ENCODE measurements at places on chromosomes 3 and 15.

GRCh38 chr3:184630861-184631471 lies 69.4 kb downstream of the EPHB3 start:
- no peak for DNase-seq

DNA sequence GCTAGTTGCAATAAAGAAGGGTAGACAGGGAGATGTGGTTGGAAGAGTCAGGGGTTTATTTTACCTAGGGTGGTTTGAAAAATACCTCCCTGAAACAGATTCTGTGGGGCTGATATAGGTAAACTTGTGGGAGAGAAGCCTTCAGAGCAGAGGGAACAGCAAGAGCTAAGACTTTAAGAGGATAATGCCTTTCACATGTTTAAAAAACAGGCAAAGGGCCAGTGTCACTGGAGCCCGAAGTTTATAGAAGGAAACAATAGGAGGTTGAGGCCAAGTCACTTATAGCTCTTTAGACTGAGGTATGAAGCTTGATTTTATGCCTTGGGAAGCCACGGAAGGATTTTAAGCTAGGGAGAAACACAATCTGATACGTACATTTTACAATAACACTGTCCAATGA lies 448.7 kb downstream of the TAFA4 start:
- DNase-seq: no peak

- DNase-seq: peak; percentile 54
Measured at GRCh38 chr3:167814441-167814951, 79.0 kb downstream of the SERPINI1 start.

DNA sequence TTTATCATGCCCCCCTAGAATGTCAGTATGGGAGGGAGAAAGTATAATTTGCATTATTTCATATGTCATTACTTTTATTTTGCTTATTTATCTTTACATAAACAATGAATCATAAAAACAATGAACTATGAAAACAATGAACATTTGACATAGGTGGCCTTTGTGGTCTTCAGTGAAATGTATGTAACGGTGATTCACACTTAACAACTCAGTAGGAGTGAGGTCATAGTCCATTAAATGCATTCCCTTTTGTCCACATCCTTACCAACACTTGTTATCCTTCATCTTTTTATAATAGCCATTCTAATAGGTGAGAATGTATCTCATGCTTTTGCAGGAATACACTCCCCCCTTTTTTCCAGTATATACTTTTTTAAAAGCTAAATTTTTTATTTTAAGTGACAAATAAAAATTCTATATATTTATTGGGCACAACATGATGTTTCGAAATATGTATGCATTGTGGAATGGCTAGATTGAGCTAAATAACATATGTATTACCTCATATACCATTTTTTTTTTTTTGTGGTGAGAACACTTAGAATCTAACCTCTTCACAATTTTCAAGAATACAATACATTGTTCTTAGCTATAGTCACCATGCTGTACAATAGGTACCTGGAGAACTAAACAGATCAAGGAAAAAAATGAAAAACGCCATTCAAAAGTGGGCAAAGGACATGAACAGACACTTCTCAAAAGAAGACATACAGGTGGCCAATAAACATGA lies 189.5 kb downstream of the WDR72 start:
- no peak for DNase-seq

- DNase-seq: no peak
Measured at GRCh38 chr3:21795152-21795837, 44.3 kb upstream of the ZNF385D start.

- DNase-seq: no peak
Measured at GRCh38 chr3:117528688-117529087, 819.1 kb downstream of the TUSC7 start.

- no peak for DNase-seq
Measured at GRCh38 chr15:39332846-39333245, 248.0 kb upstream of the THBS1 start.

GRCh38 chr15:76802411-76802810 lies 102.7 kb downstream of the SCAPER start:
- DNase-seq: no peak

- no peak for DNase-seq
Measured at GRCh38 chr3:166993015-166993630, 387.0 kb downstream of the ZBBX start.

- no peak for DNase-seq
Measured at GRCh38 chr15:22851513-22851912, 13.0 kb downstream of the NIPA2 start.

DNA sequence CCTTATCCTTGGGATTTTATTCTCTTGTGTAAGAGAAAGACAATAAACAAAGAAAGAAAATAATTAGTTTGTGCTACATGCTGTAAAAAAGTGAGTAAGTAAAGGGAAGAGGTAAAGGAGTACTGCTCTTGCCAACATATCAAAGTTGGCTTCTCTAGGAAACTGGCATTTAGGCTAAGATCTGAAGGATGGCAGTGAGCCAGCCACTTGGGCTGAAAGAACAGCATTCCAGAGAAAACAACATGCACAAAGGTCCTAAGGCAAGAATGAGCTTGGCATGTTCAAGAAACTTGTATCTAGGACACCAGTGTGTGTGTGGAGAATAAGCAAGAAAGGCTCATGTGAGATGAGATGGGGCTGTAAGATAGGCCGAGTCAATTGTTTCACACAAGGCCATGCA lies 245.5 kb upstream of the MANF start:
- DNase-seq: no peak

DNA sequence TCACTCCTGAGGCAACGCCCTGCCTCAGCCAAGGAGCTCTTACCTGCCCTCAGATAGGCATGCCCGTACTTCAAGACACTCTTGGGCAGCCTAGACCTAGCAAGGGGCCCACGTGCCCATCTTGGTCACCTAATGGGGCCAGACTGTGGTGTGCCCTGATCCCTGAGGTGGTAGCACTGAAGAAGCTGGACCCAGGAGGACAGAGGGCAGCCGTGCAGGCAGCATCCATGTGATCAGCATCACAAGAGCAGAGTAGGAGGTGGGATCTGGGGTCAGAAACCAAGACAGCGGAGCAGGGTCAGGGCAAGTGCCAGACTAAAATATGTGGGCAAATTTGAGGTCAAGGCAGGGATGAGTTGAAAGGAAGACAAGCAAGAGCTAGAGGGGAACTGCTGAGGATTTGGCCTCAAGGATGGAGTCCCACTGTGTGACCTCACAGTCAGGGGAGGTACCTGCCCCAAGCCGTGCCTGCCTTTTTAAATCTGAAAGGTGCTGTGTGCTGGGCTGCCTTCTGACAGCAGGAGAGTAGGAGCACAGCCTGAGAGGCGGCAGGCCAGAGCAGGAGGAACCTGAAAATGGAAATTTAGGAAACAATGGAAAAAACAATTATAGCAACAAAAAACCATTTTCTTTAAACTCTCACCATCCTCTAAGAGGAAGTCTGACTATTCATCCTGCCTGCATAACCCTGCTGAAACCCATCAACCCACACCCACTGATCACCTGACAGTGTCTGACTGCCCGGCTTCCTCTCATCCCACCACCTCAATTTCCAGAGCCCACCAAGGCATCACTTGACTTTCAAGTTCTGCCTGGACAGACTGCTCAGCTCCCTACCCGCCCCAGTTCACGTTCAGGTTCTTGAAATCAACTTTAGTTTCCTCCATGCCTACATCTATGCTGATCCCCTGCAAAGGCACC lies 7.3 kb downstream of the ZBTB38 start:
- DNase-seq: no peak

- DNase-seq: no peak
Measured at GRCh38 chr15:45262906-45263461, 10.9 kb downstream of the SLC28A2 start.

DNA sequence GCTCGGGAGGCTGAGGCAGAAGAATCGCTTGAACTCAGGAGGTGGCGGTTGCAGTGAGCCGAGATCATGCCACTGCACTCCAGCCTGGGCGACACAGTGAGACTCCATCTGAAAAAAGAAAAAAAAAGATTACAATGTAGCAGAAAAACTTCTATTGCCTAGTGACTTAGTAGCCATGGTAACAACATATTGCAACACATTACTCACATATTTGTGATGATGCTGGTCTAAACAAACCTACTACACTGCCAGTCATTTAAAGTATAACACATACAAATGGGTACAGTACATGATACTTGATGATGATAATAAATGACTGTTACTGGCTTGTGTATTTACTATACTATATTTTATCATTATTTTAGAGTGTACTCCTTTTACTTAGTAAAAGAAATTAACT lies 125.6 kb downstream of the PLOD2 start:
- DNase-seq: peak; percentile 71

DNA sequence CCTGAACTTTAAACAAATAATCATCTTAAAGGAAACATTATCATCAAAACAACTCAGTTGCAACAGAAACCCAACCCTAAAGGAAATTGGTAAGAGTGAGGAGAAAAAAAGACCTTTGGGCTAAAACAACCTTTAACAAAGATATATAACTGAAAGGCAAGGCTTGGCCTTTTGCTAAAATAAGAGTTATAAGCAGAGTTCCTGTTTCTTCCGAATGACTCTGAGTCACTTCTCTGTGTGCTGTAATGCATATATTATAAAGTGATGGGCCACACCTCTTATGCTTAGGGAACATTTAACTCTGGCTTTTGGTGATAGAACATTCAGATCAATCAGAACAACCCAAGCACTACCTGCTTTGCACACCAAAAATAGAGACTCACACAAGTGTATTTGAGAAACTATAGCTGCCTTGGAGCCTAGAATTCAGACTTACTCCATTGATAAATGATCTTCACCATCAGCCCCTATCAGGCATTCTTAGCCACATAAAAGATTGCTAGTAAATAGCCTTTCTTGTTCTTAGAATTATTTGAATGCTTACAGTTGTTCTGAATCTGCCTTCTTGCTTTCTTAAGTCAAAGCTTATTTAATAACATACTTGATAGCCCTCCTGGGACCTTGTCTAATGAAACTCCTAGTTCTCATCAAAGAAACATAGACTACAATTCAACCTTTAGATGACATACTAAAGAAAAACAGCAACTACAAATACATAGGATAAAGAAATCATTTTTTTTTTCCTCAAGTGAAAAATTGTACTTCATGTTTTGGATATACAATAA lies 294.2 kb upstream of the SEMA6D start:
- DNase-seq: peak; percentile 26

DNA sequence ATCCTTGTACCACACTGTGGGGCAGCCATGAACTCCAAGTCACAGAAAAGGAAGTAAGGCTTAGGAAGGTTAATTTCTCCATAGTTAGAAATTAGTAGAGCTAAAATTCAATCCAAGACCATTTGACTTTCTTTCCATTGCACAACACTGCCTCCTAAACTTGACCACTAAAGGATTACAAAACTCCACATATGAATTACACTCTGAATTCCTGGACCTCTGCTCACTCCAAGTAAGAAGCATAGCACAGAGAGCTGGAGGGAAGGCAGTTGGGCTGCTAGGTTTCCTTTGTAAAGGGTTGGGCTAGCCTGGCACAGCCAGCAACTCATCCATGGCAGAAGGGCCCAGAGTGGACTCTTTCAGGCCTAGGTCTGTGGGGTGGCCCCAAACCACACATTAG lies 134.4 kb downstream of the MYLK start:
- peak; percentile 94 for DNase-seq

DNA sequence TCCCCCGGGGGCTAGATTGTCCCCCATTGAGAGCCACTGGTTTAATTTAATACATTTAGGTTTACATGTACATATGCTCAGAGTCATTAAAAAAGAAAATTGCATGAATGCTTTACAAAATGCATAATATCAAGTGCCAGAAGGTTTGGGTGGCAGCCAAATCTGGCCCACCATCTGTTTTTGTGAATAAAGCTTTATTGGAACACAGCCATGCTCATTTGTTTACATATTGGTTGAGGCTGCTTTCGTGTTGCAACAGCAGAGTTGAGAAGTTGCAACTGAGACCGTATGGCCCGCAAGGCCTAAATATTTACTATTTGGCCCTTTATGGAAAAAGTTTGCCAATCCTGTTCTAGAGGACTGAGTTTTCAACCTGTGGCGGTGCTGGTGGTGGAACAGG lies 32.1 kb upstream of the RGMA start:
- no peak for DNase-seq

DNA sequence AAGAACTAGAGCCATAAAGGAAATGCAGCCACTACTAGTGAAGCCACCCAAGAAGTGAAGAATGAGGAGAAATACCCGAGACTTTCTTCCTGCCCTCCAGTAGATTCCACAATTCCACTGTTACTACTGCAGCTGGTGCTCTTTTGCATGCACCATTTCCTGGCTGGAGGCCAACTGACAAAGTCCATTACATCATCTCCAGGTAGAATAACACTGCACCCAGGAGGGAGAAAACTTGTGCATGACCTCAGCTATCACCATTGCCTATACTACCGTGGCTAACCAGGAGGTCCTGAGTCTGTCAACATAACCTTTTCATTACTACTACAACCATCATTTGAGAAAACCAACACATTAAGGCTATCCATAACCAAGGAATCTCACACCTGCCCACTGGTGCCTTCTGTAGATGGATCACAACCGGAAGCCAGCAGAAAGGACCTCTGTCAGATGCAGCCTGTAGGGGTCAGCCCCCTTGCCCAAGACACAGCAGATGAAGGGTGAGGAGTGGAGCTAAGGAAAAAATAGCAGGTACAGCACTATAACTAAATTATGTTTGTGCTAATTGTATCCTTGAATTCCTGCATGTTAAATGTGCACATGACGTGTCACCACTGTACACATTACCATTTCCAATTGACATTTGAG lies 200.8 kb upstream of the C2CD4B start:
- DNase-seq: no peak

DNA sequence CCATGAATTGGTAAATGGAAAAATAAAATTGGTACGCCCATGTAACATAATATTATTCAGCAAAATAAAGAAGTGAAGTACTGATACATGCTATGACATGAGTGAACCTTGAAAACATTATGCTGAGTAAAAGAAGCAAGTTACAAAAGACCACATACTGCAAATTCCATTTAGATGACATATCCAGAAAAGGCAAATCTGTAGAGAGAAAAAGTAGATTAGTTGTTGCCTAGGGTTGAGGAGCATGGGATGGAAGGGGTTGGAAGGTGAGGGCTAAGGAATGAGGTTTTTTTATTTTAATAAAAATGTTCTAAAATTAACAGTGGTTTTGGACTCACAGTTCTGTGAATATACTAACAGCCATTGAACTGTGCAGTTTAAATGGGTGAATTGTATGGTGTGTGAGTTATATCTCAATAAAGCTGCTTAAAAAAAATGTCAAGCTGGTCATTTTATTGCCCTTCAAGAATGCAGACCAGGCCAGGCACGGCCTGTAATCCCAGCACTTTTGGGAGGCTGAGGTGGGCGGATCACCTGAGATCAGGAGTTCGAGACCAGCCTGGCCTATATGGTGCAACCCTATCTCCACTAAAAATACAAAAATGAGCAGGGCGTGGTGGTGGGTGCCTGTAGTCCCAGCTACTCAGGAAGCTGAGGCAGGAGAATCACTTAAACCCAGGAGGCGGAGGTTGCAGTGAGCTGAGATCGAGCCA lies 8.1 kb upstream of the DLG1 start:
- peak; percentile 84 for DNase-seq

DNA sequence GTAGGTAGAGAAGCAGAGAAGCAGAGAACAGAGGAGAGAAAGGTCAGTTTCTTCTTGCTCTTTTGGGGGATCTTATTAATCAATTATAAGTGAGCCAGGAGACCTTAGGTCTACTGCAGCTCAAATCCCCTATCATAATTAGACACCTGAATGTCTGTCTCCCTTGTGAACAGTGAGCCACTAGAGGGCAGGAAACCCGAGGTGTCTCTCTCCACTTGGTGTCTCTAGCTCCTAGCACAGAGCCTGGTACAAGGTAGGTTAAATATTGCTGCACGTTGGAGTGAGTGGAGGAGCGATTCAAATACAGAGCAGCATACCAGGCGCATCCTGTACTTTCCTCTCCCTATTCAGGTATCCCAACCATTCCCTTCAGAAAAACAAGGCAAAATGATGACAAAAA lies 2.0 kb upstream of the ST8SIA2 start:
- DNase-seq: peak; percentile 5

Measured in fibroblast of pulmonary artery (primary cell).